NCI-H460 (cell line): ENCODE measurements at places on chromosomes 7 and 10.

DNA sequence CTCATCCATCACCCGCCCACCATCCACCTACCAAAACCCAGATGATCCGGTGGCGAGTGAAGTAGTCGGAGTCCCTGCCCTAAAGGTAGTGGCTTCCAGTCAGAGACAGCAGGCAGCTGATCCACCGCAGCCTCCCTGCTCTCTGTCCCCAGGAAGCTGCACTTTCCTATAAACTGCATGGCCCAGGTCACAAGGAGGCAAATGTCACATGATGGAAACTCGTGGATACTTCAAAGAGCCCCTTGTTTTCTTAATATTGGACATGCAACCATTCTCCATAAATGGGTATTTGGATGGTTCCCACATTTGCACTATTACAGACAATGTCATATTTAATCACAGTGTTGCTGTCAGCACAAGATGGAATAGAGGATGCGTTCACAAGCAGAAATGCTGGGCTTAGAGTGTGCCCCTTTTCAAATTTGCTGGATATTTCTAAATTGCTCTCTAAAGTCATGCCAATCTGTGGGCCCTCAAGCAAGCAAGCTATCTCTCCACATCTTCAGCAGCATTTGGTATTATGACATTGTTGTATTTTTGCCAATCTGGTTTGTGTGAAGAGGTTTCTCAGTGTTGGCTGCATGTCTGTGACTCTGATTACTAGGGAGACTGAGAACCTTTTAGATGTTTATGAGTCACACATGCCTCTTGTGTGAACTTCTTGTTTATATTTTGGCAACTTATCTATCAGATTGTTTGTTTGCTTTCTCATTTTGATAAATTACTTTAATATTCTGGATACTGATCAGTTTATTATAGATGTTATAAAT, 822.0 kb downstream of the TNS3 start:
- no peak for DNase-seq

GRCh38 chr10:3701491-3701890, 83.5 kb downstream of the KLF6 start:
- DNase-seq: no peak

- no peak for DNase-seq
These were observed 191.7 kb upstream of the YAE1 start for GRCh38 chr7:39374436-39375040.

- DNase-seq: no peak
These were observed 78.2 kb downstream of the MAPK8 start for GRCh38 chr10:48384699-48384982.
